ENCODE measurements at places on chromosomes 4 and X. TPM values are rescaled to one million over a fixed set of nuclear protein-coding genes. Genes with fewer than 3 reads are reported as not detected.

Gene NSD2
- total RNA-seq, result 84.3 TPM

Gene NCAPG
- 3.6 TPM for total RNA-seq

Gene UGT2A3
- total RNA-seq, result not detected

Gene SMIM10
- 3.6 TPM for total RNA-seq

Gene SMR3B
- not detected for total RNA-seq

Gene SSX2B
- not detected for total RNA-seq

Gene RAB40AL
- 0.73 TPM for total RNA-seq

Gene VCX2
- total RNA-seq, result not detected

Gene HELT
- total RNA-seq, result not detected

Gene GABRG1
- total RNA-seq, result not detected

Gene GRK4
- 6.0 TPM for total RNA-seq

Gene CPE
- 70.3 TPM for total RNA-seq

Gene PDK3
- total RNA-seq, result 9.6 TPM

Gene SOWAHB
- 0.16 TPM for total RNA-seq

Gene ZFP92
- total RNA-seq, result under 0.01 TPM

Gene RHOXF2B
- total RNA-seq, result not detected

Gene POU4F2
- not detected for total RNA-seq

Gene FAM241A
- total RNA-seq, result 1.9 TPM

Gene HPRT1
- 7.6 TPM for total RNA-seq

Gene MAGEA12
- not detected for total RNA-seq

Gene DMRTC1
- not detected for total RNA-seq

Gene CCNA2
- total RNA-seq, result 7.8 TPM

Gene ZCCHC18
- total RNA-seq, result 0.16 TPM

Gene STS
- 11.5 TPM for total RNA-seq

Gene EFHC2
- 1.5 TPM for total RNA-seq

Gene JADE3
- 5.0 TPM for total RNA-seq

Gene MAGEE2
- total RNA-seq, result not detected

Gene MMRN1
- total RNA-seq, result not detected

Gene ADAMTS3
- total RNA-seq, result 4.5 TPM

Gene VCX3B
- total RNA-seq, result not detected

Gene TRIM75
- total RNA-seq, result not detected

Gene SMIM10L2A
- total RNA-seq, result 0.73 TPM

Gene UGT2B15
- total RNA-seq, result not detected

Gene GASK1B
- 37.8 TPM for total RNA-seq

Gene CCSER1
- 0.24 TPM for total RNA-seq

Gene NUP62CL
- 0.16 TPM for total RNA-seq

Gene DNAAF6
- not detected for total RNA-seq

Gene HDAC8
- total RNA-seq, result 20.3 TPM

Gene TCP11X2
- total RNA-seq, result 0.16 TPM

Gene HPSE
- 0.16 TPM for total RNA-seq

Gene SHROOM2
- total RNA-seq, result 1.3 TPM

Gene SUPT20HL2
- total RNA-seq, result not detected

Gene SLC25A53
- 9.6 TPM for total RNA-seq

Gene TNIP2
- 43.8 TPM for total RNA-seq

Gene ASB9
- total RNA-seq, result 3.0 TPM

Gene EDA2R
- total RNA-seq, result 14.4 TPM

Data from hair follicle dermal papilla cell (primary cell).